Type B pancreatic cell (in vitro differentiated cells): ENCODE measurements at places on chromosomes 11 and 22.

GRCh38 chr11:3879216-3879966, 23.9 kb downstream of the STIM1 start:
- H3K4me1 ChIP-seq = peaks cover 36% of the 10 kb centered on the region
- H3K27ac ChIP-seq = peak overlapping the region; percentile 57
- no peaks in the 10 kb centered on the region for H3K36me3 ChIP-seq
- H3K27me3 ChIP-seq = no peaks in the 10 kb centered on the region
- H3K4me3 ChIP-seq = no peak overlapping the region

DNA sequence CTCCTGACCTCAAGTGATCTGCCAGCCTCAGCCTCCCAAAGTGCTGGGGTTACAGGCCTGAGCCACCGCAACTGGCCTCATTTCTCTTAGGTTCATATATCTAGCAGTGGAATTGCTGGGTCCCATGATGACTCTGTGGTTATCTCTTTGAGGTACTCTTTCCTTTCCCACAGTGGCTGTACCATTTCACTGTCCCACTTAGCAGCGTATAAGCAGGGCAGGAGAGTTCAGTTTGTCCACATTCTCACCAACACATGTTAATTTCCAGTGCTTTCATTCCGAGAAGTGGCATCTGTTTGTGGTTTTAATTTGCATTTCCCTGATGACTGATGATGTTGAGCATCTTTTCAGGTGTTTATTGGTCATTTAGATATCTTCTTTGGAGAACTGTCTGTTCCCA, 16.4 kb downstream of the PRR5 start:
- H3K36me3 ChIP-seq = no peaks in the 10 kb centered on the region
- peaks cover 14% of the 10 kb centered on the region for H3K4me1 ChIP-seq
- no peaks in the 10 kb centered on the region for H3K27me3 ChIP-seq
- H3K27ac ChIP-seq = no peak overlapping the region
- H3K4me3 ChIP-seq = no peak overlapping the region

DNA sequence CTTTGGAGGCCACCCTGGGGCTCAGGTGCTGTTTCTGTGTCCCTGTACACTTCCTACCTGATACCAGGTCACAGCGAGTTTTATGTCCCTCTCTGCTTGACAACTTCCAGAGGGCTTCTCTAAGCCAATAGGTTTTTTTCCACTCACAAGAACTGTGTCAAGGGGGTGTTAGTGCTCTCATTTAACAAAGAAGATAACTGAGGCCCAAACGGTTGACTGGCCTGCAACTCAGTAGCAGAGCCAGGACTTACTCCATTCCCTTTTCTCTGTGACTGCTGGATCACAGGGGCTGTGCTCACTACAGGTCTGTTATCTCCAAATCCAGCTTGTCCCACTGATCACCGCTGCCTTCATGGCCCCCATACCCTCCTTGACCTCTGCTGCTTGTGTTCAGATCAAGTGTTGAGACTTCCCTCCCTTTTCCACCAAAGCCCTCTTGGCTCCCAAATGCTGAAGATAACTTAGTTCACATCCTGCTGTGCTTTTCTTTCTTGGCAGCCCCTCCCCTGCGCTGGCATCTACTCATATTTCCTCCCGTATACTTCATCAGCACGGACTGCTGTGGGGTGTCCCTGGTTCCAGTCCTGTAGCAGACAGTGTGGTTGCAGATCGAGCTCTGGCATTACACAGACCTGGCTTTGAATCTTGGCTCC, 41.3 kb downstream of the POU2F3 start:
- no peak overlapping the region for H3K4me3 ChIP-seq
- peaks cover 22% of the 10 kb centered on the region for H3K4me1 ChIP-seq
- DNase-seq = no peak
- no peaks in the 10 kb centered on the region for H3K36me3 ChIP-seq
- H3K27ac ChIP-seq = no peak overlapping the region

GRCh38 chr11:130674686-130675308, 226.4 kb downstream of the ADAMTS15 start:
- H3K36me3 ChIP-seq = no peaks in the 10 kb centered on the region
- no peak overlapping the region for H3K4me3 ChIP-seq
- peak overlapping the region; percentile 27 for H3K27ac ChIP-seq
- H3K4me1 ChIP-seq = peaks cover 32% of the 10 kb centered on the region

GRCh38 chr22:30047364-30047738, 32.9 kb upstream of the HORMAD2 start:
- no peaks in the 10 kb centered on the region for H3K27me3 ChIP-seq
- H3K36me3 ChIP-seq = no peaks in the 10 kb centered on the region
- no peak overlapping the region for H3K4me3 ChIP-seq
- H3K27ac ChIP-seq = peak overlapping the region; percentile 36
- peak; percentile 31 for DNase-seq

DNA sequence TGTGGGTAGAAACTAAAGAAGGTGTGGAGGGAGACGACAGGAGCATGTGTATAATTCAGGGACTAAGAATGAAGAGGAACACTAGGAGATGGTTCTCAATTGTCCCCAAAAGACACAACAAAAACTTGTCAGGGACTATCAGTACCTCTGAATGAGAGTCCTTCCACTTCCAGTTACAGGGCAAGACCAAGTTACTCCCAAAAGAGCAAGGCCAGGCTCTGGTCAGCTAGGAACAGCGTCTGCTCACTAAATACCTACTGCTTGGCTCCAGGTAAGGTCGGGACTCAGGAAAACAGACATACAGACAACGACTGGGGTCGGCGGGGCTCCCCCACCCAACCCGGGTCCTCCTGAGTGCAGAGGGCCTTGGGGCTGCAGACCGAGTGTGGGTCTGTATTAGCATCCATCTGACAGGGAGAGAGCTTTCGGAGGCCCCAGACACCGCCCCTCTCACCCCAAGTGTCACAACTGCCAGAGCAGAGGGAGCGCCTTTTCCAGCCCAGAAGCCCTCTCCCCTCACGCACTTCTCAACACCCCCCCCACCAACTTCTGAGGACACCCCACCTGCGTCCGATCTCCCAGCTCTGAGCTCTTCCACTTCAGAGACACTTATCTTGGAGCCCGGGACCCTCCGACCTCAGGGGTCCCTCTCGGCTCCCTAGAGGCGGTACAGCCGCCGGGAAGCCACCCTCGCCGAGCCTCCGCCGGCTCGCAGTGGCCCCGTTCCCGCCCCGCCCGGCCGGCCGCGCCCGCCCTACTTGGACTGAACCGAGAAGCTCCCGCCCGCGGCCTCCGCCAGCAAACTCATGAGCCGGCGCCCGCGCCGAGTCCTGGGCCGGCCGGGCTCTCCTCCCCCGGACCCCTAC, 522 bp downstream of the RHOG start:
- H3K27me3 ChIP-seq = no peaks in the 10 kb centered on the region
- peak overlapping the region; percentile 90 for H3K4me3 ChIP-seq
- peaks cover 5% of the 10 kb centered on the region for H3K36me3 ChIP-seq
- peaks cover 30% of the 10 kb centered on the region for H3K4me1 ChIP-seq

GRCh38 chr22:26525946-26526564, 13.8 kb upstream of the TFIP11 start:
- H3K27me3 ChIP-seq = no peaks in the 10 kb centered on the region
- H3K36me3 ChIP-seq = no peaks in the 10 kb centered on the region
- H3K4me1 ChIP-seq = no peaks in the 10 kb centered on the region
- DNase-seq = no peak
- H3K4me3 ChIP-seq = no peak overlapping the region

GRCh38 chr11:2400762-2401435, 349 bp downstream of the TSSC4 start:
- H3K4me3 ChIP-seq = peak overlapping the region; percentile 91
- peaks cover 3% of the 10 kb centered on the region for H3K36me3 ChIP-seq
